ENCODE measurements at places on chromosomes 16 and 17.

DNA sequence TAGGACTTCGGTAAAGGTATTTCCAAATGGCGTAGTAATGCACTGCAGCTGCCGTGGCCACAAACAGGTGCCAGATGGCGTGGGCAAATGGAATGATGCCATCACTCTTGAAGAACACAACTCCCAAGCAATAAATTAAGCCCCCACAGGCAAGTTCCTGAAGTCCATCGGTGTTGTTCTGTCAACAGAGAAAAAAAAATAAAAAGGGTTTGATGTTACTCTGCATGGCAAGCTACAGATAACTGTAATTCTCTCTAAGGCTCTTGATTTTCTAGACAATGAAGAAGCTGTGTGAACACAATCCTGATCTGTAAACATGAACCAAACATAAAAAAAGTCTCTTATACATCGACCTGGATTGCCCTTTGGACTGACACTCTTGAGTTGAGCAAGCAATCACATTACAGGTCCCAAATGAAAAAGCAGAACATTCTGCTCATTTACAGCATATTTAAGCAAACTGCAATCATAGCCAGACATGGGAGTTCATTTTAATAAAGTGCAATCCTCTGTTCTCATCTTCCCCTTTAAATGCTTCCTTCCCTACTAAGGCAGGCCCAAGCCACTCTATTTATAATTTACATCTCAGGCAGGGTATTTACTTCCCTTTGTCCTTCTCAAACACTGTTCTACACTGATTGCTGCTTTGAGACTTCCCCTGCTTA is 27.1 kb downstream of the MMD start:
- DNase-seq: no peak

- no peak for DNase-seq
Observed at GRCh38 chr17:50697663-50698272, 9.9 kb downstream of the ANKRD40 start.

DNA sequence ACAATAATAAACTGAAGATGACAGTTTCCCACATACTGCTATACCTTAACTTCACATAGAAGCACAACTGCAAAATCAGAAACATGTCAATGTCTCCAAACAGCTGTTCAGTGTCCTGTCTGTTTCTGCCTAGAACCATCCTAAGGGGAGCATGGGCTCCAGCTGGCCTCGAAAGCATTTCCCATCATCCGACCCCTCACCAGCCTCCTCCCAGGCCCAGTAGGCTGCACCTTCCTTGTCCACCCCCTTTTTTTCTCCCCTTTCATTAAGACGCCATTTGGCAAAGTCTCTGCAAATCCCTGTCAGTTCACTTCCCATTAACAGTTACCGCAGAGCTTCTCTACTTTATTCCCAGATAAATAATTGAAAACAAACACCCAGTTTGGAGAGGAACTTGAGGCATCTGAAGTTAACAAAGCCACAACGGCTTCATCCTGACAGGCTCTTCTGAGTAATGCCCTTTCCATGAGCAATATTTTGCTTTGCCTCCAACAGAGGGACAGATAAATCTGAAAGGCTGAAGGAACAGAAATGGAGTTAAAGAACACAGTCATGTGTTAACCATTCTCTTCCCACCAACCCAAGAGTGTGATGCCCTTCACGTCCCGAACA is 65.3 kb downstream of the SLC39A11 start:
- peak; percentile 44 for DNase-seq

DNA sequence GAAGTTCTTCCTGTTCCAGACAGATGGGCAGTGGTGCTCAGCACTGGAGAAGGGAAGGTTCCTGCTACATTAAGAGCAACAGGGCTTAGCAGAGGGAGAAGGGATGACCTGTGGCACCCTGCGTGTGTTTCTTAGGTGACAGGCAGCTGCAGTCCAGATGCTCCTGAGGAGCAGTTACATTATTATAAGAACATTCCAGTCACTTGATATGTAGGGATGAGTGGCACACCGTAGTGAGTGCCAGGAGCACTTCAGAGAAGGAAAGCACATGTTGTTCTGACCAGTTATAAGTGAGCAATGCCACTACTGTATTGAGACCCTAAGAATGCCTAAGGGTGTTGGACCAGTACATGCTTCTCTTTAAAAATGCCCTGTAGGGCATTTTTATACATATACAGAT is 39.9 kb upstream of the MRC2 start:
- DNase-seq: no peak

- DNase-seq: no peak
Observed at GRCh38 chr16:29112755-29113347, 128.0 kb downstream of the LAT start.

DNA sequence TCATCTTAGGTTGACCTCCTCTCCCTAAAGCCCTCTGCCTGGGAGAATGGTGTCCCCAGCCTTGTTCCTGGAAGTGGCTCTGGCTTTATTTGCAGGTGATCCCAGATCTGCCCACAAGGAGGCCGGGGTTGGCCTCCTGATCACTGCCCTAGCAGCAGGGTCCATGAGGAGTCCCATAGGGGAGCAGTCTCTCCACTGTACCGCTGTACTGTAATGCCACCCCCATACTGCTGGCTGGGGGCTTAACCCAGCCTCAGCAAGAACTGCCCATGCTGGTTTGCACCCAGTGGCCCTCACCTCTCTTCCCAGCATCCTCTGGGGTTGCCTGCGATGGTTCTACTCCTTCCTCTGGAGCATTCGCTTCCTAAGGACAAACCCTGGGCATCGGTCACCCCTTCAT is 39.1 kb downstream of the PSME3IP1 start:
- DNase-seq: no peak

- DNase-seq: no peak
Observed at GRCh38 chr17:8740486-8740885, 4.2 kb downstream of the CCDC42 start.

GRCh38 chr17:26809033-26809432 is 484.9 kb upstream of the WSB1 start:
- DNase-seq: peak; percentile 0

DNA sequence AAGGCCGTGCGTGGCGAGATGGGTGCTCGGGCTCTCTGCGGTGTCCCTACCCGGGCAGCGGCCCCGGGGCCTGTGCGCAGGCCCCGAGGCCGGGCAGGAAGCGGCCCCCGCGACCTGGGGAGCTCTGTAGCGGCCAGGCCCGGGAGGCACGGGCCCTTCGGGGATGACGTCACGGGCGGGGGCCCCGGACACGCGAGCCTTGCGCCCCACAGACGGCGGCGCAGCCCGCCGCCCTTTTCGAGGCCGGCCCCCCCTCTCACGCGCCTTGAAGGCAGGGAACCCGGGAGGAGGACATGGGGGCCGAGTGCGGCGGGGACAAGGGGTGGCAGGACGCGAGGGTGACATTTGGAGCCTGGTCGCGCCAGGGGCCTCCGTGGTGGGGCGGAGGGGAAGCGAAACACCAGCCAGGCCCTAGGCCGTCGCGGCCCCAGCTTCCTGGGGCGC is 1.1 kb downstream of the RAI1 start:
- no peak for DNase-seq

GRCh38 chr17:50507871-50508572 is at the start of gene MYCBPAP:
Gene MYCBPAP, plus strand, starts transcription at chr17:50508439. Its CDS starts 236 bp downstream, at chr17:50508675.
- no peak for DNase-seq

DNA sequence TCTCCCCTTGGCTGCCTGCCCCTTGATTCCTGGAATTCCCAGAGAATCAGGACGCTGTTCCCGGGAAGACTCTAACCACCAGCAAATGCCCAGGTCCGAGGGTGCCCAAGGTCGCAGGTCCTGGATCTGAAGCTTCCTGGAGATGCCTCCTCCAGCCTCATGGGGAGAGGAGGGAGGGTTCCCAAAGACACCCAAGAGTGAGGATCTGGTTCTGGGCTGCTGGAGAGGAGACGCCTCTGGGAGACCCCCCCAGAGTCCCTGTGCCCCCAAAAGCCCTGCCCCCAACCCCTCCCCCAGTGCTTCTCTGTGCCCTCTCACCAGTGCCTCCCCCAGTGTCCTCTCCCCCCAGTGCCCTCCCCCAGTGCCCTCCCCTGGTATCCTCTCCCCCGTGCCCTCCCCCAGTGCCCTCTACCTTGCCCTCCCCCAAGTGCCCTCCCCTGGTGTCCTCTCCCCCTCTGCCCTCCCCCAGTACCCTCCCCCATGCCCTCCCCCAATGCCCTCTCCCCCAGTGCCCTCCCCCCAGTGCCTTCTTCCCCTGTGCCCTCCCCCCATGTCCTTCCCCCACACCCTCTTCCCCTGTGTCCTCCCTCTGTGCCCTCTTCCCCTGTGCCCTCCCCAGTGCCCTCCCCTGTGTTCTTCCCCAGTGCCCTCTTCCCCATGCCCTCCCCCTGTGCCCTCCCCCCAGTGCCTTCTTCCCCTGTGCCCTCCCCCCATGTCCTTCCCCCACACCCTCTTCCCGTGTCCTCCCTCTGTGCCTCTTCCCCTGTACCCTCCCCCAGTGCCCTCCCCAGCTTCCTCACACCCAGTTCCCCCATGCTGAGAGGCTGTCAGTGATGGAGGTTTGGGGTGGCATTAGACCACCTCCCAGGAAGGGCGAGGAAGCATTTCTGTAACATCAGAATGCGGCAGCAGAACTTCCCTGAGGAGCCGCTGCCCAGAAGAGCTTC is 6.3 kb upstream of the SECTM1 start:
- no peak for DNase-seq

DNA sequence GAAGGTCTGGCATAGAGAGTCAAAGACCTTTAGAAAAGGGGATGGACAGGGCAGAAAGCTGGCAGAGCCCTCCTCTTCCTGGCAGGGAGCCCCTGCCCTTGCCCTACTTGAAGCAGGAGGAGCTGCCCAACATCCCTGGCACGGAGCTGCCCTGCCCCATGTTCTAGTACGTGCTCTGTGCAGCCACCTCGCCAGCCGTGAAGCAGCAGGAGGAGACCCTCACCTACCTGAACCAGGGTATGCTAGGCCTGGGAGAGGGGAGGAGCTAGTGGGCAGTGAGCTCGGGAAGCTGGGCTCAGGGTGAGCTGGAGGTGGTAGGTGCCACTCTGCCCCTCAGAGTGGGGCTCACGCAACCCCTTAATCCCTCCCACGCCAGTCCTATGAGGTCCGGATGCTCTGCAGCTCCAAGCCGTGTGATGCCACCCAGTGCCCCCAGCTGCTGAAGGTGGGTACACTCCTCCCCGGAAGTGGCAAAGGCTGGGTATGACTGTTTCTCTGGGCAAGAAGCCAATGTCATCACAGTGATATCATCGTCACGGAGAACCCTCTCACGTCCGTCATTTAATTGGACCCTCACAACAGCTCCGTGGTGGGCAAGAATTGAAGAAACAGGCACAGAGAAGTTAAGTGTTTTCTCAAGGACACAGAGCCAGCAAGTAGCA is 12.7 kb upstream of the STAC2 start:
- DNase-seq: no peak

- DNase-seq: no peak
Observed at GRCh38 chr16:64292161-64292560, 829.7 kb downstream of the CDH11 start.

DNA sequence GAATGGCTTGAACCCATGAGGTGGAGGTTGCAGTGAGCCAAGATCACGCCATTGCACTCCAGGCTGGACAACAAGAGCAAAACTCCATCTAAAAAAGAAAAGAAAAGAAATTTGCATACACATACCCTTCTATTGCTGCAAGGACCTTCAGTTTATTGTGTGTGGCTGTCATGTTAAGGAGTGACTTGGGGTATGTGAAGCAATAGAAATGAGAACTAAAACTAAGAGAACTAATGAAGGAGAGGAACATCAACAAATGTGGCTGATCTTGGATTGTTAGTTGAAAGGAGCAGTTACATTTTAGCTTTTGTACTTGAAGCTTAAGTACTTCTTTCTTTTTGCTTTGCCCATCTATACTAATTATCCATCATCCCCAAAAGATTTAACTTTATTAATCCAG is 12.7 kb upstream of the NSRP1 start:
- no peak for DNase-seq

GRCh38 chr17:32510466-32510865 is 23.7 kb downstream of the CDK5R1 start:
- no peak for DNase-seq

DNA sequence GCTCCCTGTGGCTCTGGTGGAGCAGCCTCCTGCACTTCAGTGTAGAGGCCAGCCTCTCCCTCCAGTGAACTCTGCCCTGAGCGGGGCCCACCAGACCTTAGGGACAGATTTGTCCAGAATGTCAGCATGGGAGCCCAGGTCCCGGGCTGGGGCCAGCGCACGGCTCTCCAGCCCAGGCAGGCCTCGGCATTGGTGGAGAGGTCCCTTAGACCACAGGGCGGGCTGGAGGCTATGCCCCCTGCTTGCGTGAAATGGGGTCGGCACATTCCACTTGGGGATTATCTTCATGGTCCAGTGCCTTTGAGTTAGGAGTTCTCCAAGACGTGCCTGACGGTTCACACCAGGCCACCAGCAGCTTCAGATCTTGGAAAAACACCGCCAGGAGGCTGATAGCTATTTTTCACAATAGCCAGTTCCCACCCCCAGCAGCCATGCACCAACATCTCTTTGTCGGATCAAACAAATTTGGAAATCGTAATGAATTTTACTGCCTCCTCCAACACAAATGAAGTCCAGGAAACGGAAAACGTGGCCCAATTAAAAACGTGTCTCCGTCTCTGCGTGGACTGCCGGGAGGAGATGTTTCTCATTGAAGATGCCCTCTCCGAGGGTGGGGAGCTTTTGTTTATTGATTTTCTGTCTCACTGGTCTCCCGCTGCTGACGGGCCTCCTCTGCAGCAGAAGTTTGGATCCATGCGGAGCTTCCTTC is 110.0 kb upstream of the CIBAR2 start:
- no peak for DNase-seq

DNA sequence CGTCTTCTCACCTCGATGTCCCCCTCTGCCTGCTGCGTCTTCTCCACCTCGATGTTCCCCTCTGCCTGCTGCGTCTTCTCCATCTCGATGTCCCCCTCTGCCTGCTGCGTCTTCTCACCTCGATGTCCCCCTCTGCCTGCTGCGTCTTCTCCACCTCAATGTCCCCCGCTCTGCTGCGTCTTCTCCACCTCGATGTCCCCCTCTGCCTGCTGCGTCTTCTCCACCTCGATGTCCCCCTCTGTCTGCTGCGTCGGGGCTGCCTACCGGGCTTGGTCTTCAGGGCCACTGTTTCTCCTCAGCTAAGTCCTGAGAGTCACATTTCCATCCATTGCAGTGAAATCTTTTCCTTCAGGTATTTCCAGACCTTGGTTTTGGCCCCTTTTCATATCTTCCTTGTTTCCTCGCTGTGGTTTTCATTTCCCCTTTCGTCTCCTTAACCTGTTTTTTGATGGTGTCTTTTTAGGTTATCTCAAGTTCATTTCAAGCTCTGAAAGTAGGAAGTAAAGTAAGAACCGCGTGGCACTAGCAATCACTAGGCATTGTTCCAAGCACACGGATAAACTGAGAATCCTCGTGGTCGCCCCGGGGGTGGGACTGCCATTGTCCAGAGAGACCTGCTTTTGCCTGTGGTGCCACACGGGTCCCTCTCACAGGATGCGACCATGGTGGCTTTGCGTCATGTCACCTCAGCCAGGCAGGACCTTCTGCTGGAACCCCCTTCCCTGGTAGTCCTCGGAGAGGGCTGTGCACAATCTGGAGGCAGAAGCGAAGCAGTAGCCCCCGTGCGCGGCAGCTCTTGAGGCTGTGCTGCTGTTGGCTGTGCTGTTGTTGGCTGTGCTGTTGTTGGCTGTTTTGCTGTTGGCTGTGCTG is 9.5 kb upstream of the ZNF750 start:
- DNase-seq: no peak

DNA sequence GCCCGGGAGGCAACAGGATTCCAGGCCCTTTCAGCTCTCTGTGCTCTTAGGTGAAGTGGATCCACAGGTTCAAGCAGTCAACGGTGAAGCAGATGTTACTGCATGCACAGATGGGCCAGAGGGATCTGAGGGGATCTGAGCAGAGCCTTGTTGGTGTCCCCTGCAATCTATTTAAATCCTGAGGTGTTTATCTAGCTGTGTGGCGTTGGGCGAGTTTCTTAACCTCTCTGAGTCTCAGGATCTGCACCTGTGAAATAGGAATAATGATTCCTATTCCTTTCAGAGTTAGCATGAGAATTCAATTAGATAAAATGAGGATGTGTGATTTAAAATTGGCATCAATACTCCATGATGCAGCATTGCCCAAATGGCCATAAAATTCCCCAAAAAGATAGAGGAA is 237.3 kb upstream of the CDH5 start:
- DNase-seq: no peak
